ENCODE measurements at places on chromosomes 1 and 21.

- no peak for DNase-seq
Measured at GRCh38 chr1:42321731-42322130, 13.3 kb downstream of the FOXJ3 start.

- no peak for DNase-seq
Measured at GRCh38 chr1:9193233-9193625, 41.3 kb upstream of the H6PD start.

DNA sequence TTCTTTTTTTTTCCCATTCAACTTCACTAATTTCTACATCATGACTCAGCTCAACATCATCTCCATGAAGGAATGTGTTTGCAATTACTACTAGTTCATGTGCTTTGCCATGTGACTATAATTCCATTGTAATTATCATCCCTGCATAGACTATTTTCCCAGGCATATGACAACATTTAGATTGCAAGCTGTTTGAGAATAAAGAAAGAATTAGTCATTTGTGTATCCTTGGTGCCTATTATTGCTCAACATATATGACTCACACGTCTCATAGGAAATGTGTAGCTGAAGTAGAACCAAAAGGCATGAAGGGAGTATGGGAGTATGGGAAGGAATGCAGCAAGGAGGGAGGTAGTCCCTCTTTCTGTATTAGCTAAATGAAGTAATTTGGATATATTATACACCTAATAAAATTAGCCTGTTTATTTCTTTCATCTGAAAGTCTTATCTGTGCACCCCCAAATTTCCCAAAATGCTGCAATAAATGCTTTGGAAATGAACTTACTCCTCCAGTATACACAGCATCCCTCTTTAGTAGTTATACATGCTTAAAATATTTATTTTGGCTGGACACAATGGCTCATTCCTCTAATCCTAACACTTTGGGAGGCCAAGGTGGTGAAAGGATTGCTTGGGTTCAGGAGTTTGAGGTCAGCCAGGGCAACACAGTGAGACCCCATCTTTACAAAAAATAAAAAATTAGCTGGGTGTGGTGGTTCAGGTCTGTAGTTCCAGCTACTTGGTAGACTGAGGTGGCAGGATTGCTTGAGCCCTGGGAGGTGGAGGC, 316.9 kb upstream of the ADGRL4 start:
- no peak for DNase-seq

DNA sequence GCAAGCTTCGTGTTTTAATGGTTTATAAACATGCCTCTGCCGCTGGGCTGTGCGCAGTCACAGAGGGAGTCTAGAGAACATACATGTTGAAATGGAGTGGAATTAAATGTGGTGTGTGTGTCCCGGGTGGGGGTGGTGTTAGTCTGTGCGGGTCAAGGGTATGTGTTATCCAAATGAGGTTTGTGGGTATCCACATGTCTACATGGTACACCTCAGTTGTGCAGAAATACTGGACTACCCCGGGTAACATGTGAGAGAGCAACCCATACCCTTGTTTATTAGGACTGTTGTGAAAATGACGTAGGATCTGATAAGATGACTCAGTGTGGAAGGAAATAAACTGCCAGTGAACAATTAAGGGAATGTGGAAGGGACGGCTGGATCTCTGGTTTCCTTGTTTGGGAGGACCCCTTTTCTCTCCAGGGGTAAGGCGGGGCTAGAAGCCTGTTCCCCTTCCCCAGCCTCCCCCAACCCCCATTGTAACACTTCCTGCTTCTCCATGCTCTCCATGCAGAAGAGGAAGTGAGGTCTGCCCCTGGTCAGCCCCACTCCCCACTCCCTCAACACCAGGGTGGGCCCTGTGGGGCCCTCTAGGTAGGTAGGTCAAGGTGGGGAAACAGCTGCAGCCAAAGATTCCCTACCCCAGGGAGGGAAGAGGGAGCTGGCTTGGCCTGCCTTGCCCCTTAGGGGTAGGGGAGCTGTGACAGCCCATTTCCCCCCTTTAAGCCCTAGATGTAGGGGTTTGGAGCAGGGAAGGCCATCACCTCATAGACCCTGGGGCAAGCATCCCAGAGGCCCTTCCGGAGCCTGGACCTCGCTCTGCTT, 690 bp downstream of the EPS8L3 start:
- DNase-seq = peak; percentile 40

GRCh38 chr1:224623743-224624333, 7.7 kb downstream of the CNIH3 start:
- DNase-seq = no peak

- no peak for DNase-seq
Measured at GRCh38 chr21:43343992-43344886, 82.7 kb downstream of the SIK1 start.

DNA sequence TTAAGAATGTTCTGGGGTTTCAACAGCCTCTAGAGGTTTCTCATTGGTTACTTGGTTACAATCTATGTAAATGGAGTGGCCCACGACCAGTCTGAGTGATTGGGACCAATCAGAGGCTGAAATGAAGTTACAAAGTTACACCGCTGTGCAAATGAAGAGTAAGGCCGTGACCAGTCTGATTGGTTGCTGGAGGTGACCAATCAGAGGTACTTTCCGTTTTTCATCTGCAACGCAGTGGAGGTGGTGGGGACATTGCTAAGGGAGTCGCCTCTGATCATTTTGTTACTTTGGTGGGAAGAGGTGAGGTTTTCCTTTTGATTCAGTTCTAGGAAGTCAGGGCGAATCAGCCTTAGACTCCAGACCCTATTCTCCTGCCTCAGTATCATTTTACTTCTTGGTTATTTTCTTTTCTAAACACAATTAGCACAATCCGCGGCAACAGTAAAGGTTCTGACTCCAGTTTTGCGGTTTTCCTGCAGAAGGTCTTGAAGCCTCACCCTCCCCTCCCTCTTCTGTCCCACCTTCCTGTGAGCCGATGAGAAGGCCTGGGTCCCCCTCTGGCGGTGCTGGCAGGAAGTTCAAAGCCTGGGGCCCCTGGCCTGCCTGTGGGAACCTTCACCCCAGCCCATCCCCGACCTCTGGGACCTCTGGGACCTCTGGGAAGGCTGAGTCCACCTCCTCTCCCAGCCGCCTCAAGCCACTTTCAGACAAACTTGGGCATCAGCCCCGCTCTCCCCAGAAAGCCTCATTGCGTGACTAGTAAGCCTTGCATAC, 38.7 kb upstream of the TTC34 start:
- no peak for DNase-seq

DNA sequence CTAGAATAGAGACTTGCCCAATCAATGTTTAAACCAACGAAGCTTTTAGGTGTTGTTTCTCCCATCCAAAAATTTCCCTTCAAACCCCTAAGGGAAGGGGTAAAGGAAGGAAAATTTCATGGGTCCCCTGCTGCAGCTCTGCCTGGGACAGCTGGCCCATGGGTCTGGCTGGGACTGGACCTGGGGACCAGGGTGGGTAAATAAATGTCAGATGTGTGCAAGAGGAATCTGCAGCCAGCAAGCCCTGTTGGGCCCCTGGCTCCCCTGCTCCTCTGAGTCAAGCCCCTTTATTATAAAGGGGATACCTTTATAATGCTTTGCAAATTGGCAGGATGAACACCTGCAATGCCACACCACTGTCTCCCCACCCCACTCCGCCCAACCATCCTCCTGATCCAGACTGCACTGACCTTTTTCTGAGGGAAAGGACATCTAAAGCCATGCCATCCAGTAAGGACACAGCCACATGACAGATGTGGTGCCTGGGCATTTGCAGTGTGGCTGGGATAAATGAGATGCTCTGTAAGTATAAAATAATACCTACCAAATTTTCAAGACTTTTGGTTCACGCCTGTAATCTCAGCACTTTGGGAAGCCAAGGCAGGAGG, 1.9 kb upstream of the TMEM125 start:
- peak; percentile 23 for DNase-seq

- DNase-seq = peak; percentile 83
Measured at GRCh38 chr1:175154629-175155472, 37.7 kb downstream of the KIAA0040 start.

- no peak for DNase-seq
Measured at GRCh38 chr1:25891606-25892005, 14.6 kb downstream of the STMN1 start.

GRCh38 chr1:52365071-52365745, 797 bp downstream of the CC2D1B start:
- peak; percentile 72 for DNase-seq

GRCh38 chr1:167330601-167331293, 110.1 kb downstream of the POU2F1 start:
- DNase-seq = no peak

DNA sequence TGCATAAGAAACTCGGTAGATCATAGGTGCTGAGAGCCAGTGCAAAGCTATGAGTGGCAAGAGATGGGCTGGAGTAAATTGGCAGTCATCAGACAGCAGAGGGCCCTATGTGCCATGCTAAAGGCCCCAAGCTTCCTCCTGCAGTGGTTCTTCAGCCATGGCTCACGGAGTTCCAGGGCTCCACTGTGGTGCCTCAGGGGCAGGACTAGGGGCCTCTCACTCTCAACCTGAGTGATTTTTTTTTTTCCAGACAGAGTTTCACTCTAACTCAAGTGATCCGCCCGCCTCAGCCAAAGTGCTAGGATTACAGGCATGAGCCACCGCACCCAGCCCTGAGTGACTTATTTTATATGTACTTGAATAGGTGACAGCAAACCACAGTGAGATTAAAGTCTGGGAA, 10.4 kb upstream of the GJA8 start:
- no peak for DNase-seq

DNA sequence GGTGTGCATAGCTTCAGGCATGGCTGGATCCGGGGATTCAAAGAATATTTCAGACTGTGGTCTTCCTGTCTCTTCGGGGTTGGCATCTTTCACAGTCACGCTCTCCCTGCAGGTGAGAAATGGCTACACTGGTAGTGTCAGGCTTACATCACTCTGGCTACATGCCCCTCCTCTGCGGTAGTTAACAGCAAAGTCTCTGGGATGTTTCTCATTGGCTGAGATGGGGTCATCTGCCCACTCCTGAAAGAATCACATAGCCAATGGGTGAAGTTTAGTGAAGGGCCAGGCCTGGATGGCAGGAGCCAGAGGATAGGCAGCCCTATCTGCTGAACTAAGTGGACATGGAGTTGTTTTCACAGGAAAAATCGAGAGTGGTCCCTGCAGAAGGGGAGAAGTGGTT, 356.5 kb downstream of the MATN1 start:
- DNase-seq = no peak

All from sciatic nerve (tissue), 2 donors.